Mesenchymal stem cell (in vitro differentiated cells and primary cell): ENCODE measurements at places on chromosomes 5 and 9.

DNA sequence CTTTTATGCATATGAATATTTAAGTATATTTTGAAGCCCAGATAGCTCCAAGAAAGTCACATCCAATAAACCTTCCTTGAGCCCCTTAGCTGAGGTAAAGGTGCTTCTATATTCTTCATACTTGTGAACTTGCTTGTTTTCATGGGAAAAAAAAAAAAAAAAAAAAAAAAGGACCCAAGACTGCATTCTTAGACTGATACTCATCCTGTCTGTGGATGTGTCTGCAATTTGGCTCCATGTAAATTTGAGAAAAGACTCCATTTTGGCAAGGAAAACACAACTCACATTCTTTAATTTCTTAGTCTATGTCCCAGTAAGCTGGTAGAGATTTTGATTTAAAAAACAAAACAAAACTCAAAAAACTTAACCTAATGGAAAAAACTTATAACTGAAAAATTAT lies 238.3 kb downstream of the FBXL17 start:
- DNase-seq: peak; percentile 34

- DNase-seq: no peak
Measured at GRCh38 chr5:88847420-88847819, 35.6 kb downstream of the MEF2C start.

DNA sequence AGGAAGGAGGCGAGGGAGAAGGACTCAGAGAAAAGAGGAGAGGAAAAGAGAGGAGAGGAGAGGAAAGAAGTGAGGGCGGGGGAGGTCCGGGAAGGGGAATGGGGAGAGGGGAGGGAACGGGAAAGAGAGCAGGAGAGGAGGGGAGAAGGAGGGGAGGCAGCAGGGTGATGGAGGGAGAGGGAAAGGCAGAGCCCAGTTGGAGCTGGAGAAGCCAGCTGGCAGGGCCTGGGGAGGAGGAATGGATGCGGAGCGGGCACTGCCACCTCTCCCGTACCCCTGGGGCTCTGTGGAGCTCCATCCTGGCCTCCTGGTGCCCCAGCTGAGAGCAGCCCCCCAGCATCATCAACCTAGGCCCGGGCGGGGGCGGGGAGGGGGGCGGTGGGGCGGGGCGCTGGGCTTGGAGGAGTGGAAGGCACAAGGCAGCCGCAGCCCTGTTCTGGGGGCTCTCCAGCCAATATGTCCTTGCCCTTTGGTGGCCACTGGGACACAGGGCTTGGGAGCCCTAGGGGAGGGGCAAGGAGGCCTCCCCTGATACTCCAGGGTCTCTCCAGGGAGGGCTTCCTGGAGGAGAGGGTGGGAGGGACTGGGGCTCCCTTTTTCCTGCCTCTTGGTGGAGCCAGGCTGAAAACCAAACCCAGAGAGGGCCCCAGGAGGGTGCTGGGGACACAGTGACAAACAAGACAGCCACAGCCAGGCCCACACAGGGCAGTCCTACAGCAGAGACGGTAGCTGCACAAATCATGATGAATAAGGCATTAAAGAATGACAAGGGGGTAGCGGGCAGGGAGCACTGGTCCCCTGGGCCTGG lies 123.7 kb downstream of the C9orf50 start:
- peak; percentile 54 for DNase-seq

- DNase-seq: no peak
Measured at GRCh38 chr9:37284636-37285035, 137.9 kb upstream of the GRHPR start.

DNA sequence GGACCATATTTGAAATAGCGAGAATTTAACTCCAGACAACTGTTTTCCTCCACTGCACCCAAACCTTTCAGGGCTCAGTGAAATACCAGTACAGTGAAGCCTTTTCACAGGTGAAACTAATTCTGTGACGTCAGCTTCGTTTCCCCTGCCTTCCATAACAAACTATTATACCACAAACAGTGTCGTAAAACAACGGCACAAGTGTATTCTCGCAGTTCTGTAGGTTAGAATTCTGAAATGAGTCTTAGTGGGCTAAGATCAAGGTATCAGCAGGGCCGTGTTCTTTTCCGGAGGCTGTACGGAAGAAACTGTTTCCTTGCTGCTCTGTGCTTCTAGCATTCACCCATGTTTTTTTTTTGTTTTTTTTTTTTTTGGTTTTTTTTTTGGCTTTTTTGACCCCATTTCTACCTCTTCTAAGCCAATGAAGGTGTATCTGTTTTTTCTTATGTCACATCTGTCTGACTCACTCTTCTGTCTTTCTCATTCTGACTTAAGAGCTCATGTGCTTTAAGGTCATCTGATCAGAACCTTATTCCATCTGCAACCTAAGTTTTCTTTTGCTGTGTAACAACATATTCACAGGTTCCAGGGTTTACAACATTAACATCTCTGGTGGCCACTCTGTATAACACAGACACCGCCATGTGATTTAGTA lies 20.1 kb downstream of the ISOC1 start:
- no peak for DNase-seq

DNA sequence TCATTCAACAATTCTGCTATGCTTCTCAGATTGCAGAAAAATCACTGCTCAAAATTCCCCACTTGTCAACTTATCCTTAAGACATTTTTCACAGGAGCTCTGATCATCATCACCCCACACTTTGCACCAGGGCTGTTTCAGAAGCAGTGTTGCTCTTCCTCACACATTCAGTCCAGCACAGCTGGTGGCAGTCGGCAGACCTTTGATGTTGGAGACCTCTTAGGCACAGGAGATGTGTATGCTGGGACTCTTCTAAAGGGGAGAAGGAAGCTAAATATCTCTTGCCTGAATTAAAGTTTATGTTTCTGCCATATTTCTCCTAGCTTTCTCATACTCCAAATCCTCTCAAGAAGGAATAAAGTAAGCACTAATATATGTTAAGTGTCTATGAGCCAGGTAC lies 44.8 kb upstream of the SSBP2 start:
- DNase-seq: no peak

DNA sequence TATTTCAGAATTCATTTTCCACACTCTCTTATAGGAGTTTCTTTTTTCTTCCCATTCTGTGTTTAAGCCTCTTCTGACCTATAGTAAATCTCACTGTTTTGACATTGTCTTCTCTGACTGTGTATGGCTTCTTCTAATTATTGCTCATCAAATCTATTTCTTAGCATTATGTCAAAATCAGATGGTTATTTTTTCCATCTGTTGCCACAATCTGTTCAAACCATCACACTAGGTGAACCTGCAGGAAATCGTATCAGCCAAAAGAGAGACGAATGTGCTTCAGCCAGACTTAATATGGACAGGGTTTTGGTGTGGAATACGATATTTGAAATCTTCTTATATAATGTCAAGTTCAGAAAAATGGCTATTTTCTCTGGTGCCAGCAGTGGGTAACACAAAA lies 15.9 kb upstream of the SEMA4D start:
- DNase-seq: no peak

GRCh38 chr9:100990605-100991381 lies 37.7 kb upstream of the PLPPR1 start:
- DNase-seq: no peak

DNA sequence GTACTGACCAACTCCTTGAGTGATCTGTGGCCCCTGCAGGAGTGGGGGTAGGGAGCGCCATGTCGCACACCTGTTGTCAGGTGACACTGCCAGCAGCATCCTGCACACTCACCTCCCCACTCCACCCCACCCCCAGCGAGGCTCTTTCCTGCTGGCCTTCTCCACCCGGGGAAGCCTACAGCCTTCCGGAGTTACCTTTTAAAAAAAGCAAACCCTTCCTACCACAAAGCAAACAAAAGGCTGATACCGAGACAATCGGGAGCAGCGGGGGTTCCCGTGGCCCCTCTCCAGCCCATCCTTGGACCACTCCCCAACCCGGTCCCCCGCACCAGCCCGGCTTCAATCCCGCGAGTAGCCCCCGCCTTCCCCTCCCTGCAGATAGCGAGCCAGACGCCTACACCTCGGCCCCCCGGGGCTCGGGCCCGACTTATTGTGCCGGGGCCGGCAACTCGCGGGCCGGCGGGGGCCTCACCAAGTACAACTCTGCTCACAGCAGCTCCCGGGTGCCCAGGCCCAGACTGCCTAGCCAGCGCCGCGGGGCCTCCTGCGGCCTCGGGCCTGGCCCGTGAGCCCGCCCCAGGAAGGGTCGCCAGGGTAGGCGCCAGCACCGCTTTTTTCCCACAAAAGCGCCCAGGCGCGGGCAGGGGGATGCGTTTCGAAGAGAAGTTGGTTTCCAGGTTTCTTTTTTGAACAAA lies 724 bp downstream of the MACROH2A1 start:
- DNase-seq: peak; percentile 49

DNA sequence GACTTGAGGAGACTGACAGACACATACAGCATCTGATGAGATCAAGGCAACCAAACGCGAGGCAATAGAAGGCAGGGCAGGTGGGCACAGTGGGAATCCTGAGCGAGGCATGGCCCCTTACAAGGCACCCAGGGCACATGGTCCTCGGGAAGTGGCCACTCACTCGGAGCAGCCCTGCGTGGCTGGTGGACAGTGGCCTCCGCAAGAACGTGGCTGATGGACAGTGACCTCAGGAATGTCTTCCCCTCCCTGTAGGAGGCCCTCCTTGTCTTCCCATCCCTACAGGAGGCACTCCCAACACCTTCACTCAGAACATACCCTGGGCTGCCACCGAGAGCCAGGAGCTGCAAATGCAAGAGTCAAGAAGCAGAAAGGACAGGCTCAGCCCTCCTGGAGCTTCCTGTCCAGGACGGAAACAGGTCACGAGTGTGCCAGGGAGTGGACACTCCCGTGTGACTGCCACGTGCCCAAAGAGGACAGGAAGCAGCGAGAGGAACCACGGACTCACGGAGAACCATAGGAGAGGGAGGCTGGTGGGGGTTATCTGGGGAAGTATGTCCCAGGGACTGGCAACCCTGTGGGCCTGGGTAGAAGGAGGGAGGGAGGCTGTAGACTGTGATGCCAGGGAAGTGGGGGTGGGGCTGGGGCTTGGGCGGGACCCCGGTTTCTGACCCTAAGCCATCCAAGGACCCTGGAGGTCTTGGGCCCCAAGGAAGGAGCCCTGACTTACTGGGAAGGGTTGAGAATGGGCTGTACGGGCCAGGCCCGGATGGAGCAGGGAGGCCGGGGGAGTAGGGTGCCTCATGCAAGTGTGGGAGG lies 321.9 kb upstream of the IRX4 start:
- DNase-seq: no peak

DNA sequence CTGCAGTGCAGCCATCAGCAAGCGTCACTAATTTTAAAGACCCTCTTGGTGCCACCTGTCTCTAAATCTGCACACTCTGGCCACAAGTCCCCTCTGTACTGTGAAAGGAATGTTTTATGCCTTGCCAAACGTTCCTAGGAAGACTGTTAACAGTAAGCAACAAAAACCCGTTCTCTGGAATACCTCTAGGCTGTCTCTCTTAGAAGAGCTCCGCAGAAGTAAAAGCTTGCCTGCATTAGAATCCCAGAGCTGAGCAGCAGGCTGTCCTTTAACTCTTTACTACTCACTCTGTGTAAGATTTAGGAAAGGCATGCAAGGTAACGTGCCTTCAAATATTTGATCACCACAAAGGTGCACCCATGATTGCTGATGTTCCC lies 53.9 kb upstream of the C9orf72 start:
- no peak for DNase-seq

DNA sequence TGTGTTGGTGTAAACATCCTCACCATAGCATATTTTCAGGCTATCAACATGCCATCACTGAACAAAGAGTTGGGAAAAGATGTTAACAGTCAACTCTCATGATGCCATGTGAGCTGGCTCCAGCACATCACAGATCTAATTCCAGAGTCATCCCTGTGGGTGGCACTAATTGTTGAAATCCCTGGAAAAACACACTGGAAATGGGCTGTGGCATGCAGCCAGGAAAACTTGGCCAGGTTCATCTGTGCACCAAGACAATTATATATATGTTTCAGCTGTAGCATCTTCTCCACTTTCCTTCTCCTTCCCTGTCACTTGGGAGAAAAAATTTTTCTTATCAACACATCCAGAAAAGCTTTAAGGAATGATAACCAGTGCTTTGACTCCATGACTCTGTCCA lies 313.7 kb downstream of the TRIM32 start:
- DNase-seq: no peak

- no peak for DNase-seq
Measured at GRCh38 chr5:77776554-77777206, 541 bp upstream of the TBCA start.

GRCh38 chr9:86842573-86842972 lies 104.7 kb downstream of the GAS1 start:
- DNase-seq: no peak

DNA sequence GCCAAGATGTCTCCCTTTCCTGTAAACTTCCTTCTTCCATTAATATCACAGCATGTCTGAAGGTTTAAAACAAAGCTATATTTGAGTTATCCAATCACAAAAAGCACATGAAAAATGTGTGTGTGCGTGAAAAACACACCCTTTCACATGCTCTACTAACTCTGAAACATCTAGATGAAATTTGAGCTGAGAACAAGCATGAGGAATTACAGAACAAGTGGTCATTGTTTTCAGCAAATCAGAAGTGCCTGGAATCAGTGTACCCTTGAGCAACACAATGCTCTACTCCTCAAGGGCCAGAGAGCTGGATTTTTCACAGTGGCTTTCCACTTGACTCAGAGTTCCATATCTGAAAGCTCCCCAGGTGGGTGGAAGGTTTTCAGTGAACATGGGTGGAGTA lies 255.9 kb downstream of the PSAT1 start:
- DNase-seq: no peak

GRCh38 chr5:9502864-9503263 lies 43.0 kb downstream of the SEMA5A start:
- no peak for DNase-seq

- no peak for DNase-seq
Measured at GRCh38 chr5:176796411-176796810, 13.9 kb upstream of the UNC5A start.

- DNase-seq: no peak
Measured at GRCh38 chr9:37947977-37948376, 44.0 kb upstream of the SLC25A51 start.

DNA sequence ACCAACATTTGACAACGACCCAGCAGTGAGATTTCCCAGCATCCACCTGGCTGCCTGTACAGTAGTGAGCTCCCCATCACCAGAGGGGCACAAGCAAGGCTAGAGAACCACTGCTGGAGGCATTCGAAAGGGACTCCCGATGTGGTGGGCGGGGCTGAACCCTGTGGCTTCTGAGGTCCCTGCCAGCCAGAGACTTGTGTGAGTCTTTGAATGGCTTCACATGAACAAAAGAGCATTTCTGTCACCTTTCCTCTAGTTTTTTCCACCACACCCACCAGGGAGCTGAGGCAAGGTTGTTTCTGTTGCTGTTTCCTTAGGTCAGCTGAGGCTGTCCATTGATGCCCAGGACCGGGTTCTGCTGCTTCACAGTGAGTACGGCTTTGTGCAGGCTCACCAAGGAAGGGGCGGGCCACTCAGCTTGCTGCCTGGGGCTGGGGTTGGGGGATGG lies 15.7 kb downstream of the RGS3 start:
- no peak for DNase-seq
